ENCODE measurements at places on chromosomes 12 and 14. TPM values are rescaled to one million over a fixed set of nuclear protein-coding genes. Genes with fewer than 3 reads are reported as not detected.

- no peak for DNase-seq
Measured at GRCh38 chr14:89845346-89845745, 109.2 kb downstream of the EFCAB11 start.

DNA sequence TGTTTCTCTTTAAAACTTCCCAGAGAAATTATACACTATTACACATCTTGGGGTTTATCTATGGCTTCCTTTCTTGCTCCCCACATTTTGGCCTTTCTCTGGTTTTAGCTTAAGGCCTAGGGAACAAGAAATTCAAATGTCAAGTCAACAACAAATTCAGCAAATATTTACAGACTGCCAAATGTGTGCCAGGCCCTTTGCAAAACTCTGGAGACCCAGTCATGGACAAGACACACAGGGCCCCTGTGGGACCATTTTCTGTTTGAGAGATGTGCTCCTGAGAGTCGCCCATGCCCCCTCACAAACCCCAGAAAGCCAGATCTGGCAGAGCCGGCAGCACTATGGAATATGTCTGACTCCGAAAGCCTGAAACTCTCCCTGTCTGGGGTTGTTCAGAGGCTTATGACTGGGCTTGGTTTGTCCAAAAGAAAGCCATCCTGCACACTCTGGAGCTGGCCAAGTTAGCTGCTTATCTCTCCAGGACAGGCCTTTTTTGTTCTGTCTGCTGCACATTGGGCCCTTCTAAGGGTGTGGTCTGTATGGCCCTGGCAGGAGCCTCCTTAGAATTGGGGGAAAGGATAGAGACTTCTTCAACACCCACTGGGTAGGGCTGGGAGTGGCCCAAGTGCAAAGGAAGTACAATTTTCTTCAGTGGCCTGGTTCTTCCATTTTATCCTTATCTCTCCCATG is 1.1 kb upstream of the KRT3 start:
- no peak for DNase-seq

GRCh38 chr14:104895786-104896661 is 28.7 kb upstream of the PLD4 start:
- peak; percentile 15 for DNase-seq

DNA sequence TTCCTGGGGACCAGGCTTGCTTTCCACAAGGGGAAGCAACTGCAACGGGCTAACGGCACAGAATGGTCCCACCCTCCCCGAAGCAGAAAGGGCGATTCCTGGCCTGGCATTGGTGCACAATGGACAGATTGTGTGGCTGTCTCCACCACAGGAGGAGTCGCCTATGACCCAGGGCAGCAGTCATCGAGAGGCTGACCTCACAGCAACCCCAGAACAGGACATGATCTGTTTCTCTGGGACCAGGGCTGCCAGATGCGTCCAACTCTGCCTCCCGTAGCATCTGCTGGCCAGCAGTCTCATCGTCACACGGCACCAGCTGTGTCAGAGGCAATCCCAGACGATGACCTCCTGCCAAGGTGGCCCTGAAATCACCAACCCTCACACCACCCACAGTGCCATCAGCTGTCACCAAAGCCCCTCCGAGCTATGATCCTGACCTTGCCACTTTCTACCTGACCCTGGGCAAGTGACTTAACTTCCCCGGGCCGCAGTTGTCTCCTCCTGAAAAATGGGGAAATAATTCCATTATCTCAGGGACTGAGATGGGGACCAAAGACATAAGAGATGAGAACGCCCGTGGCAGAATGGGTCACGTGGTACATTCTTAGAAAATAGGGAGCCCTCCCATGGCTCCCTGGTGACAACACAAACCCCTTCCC is 86.7 kb downstream of the CHGA start:
- no peak for DNase-seq

- DNase-seq, result no peak
Measured at GRCh38 chr14:60651796-60652673, 2.8 kb upstream of the SIX1 start.

- no peak for DNase-seq
Measured at GRCh38 chr12:62843716-62844115, 91.2 kb downstream of the PPM1H start.

DNA sequence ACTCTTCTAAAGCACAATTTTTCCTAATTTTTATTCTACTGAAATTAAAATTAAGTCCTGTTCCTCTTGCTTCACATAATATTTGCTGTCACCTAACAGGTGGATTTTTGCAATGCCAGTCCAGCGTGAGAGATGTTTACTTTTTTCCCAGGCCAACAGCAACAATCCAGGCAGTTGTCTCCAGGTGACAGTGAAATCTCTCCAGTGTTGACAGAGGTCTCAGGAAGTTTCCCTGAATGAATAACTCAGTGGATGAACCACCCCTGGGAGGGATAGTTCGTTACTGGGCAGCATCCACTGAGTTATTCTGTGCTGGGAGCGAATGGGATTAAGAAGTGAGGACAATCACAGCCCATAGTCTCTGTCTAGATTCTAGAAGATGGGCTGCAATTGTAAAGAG is 7.1 kb upstream of the NT5DC3 start:
- no peak for DNase-seq

- no peak for DNase-seq
Measured at GRCh38 chr12:15563663-15564062, 225.5 kb downstream of the EPS8 start.

Gene FITM1
- 4.2 TPM for total RNA-seq

Gene SERPINA9
- total RNA-seq, result not detected

Gene DAO
- not detected for total RNA-seq

Measured in urinary bladder (tissue), 4 donors.